ENCODE measurements at places on chromosomes 1 and 21.

GRCh38 chr1:105997516-105997915, 1059.0 kb upstream of the PRMT6 start:
- DNase-seq: no peak

DNA sequence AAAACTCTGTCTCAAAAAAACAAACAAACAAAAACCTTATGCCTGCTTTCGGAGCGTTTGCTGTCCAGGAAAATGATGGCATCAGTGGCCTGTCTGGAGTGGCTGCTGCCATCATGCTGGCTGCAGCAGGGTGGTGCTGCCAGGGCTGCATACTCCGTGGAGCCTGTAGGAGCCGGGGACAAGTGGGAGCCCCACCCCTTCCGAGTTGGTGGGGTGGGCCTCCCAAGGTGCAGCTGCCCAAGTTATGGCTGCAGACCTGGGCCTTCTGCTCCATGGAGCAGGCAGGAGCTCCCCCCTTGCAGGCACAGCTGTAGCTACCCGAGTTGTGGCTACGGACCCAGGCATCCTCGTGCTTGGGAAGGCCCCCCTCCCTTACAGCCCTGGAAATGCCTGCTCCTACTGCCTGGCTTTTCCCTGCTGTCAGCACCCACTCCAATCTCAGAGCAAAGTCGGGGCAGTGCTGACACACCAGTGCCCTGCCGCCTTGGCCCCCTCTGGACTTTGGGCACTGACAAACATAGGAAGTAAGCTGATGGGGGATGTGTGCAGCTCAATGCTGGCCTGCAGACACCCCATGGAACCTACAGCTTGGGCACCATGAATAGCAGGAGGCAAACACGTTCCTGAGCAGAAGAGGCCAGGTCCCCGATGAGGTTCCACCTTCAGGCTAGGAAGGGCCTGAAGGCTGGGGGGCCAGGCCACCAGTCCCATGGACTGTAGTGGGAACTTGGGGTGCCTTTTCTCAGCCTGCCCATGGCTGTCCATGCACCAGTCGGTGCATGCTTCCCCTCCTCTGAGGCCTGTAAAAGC, 60.4 kb downstream of the CC2D1B start:
- no peak for DNase-seq

- no peak for DNase-seq
Measured at GRCh38 chr1:31004231-31004621, 61.3 kb downstream of the PUM1 start.

DNA sequence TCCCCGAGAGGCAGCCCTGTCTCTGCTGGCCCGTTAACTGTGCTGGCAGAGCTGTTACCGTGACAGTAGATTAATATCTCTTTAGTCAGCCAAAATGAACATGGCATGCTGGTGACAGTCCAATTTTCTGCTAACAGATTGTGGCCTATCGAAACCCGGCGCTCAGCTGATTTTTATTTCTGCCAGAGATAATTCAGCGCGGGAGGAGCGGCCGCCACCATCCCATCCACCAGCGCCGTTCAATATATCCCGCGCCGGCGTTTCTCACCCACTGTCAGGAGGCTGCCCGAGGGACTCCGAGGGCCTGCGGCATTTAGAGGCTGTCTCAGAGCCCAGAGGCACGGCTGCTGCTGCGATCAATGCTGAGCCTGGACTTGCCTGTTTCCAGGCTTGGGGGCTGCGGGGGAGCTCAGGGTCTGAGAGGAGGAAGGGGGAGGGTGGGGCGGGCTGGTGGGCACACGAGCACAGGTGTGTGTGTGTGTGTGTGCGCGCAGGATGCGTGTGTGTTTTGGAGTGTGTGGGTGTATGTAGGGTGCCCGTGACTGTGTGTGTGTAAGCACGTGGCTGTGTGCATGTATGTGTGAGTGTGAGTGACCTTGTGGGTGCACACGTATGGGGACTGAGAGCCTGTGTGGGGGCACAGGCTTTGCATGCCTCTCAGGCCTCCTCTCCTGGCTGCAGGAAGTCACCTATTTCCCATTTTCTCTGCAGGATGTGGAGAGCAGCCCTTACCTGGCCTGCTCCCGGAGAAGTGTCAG, 109.7 kb upstream of the ACTRT2 start:
- no peak for DNase-seq

- DNase-seq: no peak
Measured at GRCh38 chr1:238789916-238790667, 596.3 kb upstream of the CHRM3 start.

- DNase-seq: no peak
Measured at GRCh38 chr1:235976490-235976889, 88.4 kb downstream of the NID1 start.

GRCh38 chr21:44878053-44878982, 4.8 kb upstream of the PTTG1IP start:
- peak; percentile 88 for DNase-seq

- no peak for DNase-seq
Measured at GRCh38 chr1:189821833-189822232, 655.8 kb downstream of the BRINP3 start.

- no peak for DNase-seq
Measured at GRCh38 chr1:54798206-54798605, 2.9 kb downstream of the TTC22 start.

DNA sequence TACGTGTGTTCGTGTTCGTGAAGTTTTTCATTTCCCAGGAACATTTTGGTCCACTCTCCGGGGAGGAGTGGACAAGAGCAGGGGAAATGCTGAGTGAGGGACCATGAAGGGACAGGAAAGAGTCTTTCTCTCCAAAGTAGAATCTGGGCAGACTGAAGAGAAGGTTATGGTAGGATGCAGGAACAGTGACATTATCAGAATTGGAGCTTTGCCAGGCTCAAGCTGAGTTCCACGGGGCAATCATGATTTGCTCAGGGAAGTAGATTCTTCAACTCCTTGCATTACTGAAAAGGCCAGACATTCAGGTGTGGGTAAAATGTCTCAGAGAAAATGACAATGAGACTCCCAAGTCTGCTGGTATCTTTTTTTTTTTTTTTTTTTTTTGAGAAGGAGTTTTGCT, 16.6 kb downstream of the ATP1A4 start:
- no peak for DNase-seq

DNA sequence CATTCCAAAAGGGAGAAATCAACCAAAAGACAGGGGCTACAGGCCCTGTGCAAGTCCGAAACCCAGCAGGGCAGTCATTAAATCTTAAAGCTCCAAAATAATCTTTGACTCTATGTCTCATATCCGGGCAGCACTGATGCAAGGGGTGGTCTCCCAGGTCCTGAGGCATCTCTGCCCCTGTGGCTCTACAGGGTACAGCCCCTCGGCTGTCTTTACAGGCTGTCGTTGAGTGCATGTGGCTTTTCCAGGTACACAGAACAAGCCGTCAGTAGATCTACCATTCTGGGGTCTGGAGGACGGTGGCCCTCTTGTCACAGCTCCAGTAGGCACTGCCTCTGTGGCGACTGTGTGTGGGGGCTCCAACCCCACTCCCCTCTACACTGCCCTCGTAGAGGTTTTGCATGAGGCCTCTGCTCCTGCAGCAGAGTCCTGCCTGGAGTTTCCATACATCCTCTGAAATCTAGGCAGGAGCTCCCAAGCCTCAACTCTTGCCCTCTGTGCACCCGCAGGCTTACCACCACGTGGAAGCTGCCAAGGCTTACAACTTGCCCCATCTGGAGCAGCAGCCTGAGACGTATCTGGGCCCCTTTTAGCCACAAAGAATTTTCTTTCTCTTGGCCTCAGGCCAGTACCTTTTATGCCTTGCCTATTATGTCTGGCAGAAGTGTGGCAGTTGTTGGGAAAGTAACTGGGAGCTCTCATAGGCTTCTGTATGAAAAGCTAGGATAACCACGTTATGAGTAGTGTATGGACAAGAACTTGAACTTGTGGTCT, 52.5 kb downstream of the POU2F1 start:
- DNase-seq: peak; percentile 73

DNA sequence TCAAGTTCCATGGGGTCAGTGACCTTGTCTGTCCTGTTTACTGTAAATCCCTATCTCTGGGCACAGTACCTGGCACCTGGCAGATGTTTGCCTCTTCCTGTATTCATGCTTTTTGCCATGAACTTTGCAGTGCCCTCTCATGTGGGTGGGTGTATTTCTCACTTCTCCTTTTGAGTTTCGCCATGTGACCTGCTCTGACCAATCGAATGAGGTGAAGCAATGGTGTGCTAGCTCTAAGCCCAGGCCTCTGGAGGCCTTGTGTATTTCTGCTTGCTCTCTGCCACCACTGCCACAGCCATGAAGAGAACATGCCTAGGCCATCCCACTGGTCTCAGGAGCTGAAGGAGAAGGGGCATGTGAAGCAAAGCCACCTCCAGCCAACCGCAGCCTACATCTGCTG, 185.5 kb upstream of the ZC3H12A start:
- DNase-seq: peak; percentile 7

- no peak for DNase-seq
Measured at GRCh38 chr1:55070293-55071164, 31.2 kb downstream of the PCSK9 start.

Data from HL-60 (cell line).